WERI-Rb-1 (cell line): ENCODE measurements at places on chromosomes 3 and 15.

DNA sequence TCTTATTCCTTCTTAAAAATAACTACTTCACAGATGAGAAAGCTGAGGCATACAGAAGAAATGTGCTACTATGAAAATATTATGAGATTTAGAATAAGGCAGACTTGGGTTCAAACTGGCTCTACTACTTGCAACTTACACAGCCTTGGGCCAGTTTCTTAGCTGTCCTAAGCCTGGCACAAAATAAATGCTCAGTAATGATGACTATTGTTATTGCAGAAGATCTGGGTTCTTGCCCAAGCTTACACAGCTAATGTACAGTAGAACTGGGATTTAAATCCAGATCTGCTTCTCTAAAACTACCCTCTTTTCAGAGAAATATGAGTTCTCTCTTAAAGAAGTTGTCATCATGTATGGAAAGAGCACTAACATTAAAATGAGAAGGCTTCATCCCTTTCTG lies 228.2 kb upstream of the TPRG1 start:
- no peak for DNase-seq

- DNase-seq: no peak
Observed at GRCh38 chr15:39922462-39923092, 2.5 kb upstream of the GPR176 start.

GRCh38 chr15:85545752-85546151 lies 165.3 kb downstream of the AKAP13 start:
- no peak for DNase-seq

DNA sequence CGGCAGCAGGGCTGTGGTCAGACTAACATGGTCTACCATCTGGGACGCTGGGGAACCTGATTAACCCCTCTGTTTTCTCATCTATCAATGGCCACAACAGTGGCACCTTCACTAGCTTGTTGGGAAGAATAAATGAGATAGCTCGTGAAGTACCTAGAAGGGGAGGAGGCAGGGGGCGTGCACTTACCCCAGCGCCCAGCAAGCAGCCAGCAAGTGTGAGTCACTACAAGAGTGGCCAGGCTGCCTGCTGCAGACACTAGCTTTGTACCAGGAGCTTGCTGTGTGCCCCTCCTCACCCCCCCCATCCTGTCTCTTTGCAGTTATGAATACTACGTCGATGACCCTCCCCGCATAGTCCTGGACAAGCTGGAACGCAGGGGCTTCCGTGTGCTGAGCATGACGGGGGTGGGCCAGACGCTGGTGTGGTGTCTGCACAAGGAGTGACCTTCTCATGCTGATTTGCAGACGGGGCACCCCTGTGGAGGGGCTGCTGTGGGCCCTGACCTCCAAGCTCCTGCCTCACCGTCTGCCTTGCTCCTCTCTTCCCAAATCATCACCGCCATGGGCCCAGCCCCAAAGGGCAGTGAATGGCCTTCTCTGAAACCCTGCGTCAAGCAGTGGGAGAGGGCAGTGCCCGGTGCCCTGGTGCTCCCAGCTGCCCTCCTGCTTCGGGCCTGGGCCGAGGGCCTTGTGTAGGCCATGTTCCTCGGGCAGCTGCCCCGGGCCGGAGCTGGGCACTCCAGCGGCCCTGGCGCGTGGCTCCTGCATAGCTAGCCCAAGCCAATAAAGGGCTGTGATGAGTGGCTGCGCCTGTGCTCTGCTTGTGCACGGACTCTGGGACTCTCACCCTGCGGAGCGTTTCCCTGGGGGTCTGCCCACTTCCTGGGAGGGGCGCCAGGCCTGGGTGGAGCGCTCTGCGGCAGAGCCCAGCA lies 2.6 kb upstream of the C15orf62 start:
- no peak for DNase-seq

DNA sequence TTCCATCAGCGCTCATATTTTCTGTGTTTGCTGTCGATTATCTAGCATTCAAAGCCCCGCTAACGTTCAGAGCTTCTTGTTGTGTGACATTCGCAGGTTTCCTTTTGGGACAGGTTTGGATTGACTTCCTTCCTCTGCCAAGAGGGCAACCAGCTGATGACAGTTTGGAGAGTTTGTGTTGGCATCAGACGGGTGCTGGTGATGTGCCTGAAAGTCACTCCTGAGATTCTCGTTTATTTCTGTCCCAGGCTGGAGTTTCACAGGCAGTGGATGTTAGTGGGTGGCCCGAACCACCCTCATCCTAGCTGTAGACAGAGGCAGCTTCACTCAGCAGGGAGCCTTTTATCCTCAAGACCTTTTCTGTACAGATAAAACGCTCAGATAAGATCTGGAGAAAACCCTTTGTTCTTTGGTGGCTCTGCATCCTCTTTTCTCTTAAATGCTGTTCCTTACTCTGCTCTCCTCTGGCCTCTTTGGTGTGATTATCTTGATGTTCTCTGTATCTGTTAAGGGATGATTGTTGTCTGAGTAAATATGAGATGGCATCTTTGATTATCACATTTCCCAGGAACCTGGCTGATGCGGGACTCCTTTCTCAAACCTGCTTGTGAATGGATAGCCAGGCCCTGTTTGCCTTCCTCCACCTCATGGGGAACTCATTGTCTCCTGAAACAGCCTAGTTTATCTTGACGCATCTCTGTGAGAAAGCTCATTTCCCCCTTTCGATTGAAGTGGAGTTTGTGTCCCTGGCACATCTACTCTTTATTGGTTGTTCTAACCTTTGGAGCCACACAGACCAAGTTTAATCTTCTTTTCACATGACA lies 35.9 kb downstream of the CGNL1 start:
- no peak for DNase-seq

DNA sequence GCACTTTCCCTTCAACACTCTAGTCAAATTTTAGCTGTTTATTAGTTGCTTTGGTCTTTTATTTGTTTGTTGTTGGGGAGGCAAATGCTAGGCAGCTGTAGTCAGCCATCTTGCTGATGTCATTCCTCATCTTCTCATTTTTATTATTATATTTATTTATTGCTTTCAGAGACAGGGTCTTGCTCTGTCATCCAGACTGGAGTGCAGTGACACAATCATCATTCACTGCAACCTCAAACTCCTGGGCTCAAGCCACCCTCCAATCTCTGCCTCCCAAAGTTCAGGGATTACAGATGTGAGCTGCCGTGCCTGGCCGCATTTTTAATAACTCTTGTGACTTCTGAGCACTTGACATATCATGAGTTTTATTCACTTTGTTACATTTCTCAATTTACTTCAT lies 441.4 kb downstream of the DIPK2A start:
- no peak for DNase-seq

DNA sequence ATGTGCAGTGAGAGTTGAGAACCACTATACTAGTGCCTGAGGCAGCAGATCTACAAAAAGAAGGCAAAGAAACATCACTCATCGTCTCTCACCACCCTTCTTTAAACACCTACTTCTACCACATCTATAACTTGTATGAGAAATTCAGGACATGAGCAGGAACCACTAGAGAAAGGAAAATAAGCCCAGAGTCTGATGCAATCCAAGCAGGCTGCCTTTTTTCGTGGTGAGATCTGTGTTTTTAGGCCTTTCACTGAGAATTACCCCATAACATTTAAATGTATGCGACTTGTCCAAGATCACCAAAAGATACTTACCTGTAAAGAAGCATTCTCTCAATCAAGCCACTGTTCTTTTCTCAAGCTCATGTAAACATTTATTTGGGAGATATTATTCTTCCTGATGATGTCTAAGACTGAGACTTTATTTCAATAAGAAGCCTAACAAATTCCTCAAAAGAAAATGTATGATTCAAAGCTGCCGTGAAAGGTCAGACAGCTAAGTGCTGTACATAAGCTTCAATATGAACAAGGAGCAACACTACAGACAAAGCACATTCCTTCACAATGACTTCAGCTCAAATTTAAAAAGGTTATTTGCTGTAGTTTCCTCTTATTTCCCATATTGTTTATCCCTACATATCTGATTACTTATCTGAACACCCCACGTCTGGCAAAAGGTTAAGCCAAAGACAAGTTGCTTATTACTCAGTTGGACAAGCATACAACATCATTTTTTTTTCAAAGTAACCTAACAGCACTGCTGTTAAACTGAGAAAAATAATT lies 16.5 kb downstream of the SPICE1 start:
- no peak for DNase-seq

DNA sequence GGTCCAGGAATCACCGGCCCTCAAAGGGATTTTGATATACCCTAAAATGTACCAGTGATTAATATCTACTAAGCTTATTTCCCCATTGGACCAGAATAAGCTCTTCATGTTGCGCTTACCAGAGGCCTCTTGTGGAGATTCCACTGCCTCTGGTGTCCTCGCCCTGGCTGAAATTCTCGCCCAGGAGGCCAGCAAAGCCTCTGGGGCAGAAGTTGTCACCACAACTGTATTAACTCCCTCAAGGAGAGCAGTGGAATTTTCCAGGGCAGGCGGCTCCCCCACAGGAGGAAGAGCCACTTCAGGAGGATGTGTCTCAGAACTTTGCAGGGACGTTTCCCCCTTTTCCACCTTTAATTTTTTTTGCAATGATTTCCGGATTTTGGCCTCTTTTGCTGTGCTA lies 6.9 kb downstream of the DPPA4 start:
- DNase-seq: no peak

GRCh38 chr15:99110581-99111320 lies 5.9 kb downstream of the SYNM start:
- DNase-seq: no peak

GRCh38 chr3:65575376-65575840 lies 463.3 kb downstream of the MAGI1 start:
- no peak for DNase-seq

- DNase-seq: peak; percentile 28
Observed at GRCh38 chr3:34882764-34883163, 756.6 kb upstream of the ARPP21 start.

GRCh38 chr15:49370782-49371181 lies 52.3 kb upstream of the FGF7 start:
- DNase-seq: no peak

DNA sequence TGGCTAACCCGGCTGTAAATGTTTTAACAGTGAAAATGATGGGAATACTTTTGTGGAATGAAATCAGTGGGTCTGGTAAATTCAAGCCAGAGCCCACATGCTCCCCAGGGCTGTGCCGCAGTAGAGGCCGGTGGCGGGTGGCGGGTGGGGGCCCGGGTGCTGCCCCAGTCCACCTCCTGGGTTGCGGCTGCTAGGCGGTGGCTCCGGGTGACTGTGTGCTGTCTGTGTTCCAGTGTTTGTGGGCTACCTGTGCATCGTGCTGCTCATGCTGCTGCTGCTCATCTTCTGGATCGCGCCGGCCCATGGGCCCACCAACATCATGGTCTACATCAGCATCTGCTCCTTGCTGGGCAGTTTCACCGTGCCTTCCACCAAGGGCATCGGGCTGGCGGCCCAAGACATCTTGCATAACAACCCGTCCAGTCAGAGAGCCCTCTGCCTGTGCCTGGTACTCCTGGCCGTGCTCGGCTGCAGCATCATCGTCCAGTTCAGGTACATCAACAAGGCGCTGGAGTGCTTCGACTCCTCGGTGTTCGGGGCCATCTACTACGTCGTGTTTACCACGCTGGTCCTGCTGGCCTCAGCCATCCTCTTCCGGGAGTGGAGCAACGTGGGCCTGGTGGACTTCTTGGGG lies 14.9 kb upstream of the NIPA2 start:
- DNase-seq: no peak

GRCh38 chr3:60855250-60855649 lies 396.0 kb downstream of the FHIT start:
- DNase-seq: no peak

- DNase-seq: peak; percentile 10
Observed at GRCh38 chr3:22846566-22846965, 356.6 kb upstream of the UBE2E2 start.

- DNase-seq: no peak
Observed at GRCh38 chr3:171061749-171062148, 35.2 kb upstream of the SLC2A2 start.

- no peak for DNase-seq
Observed at GRCh38 chr3:193212844-193213243, 28.2 kb upstream of the PLAAT1 start.

DNA sequence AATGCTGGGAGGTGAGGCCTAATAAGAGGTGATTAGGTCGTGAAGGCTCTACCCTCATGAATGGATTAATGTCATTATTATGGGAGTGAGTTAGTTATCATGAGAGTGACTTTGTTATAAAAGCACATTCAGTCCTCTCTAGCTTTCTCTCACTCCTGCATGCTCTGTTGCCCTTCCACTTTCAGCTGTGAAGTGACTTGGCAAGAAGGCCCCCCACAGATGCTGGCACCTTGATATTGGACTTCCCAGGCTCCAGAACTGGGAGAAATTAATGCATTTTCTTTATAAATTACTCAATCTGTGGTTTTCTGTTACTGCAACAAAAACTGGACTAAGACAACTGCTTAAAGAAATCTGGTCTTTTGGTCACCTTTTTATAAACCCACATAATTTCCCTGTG lies 144.3 kb downstream of the FBN1 start:
- DNase-seq: no peak

GRCh38 chr15:75038231-75038630 lies 14.8 kb downstream of the PPCDC start:
- DNase-seq: no peak

- DNase-seq: no peak
Observed at GRCh38 chr3:39531665-39532064, 64.2 kb downstream of the MOBP start.

- no peak for DNase-seq
Observed at GRCh38 chr15:57418635-57419034, 42.3 kb downstream of the CGNL1 start.

DNA sequence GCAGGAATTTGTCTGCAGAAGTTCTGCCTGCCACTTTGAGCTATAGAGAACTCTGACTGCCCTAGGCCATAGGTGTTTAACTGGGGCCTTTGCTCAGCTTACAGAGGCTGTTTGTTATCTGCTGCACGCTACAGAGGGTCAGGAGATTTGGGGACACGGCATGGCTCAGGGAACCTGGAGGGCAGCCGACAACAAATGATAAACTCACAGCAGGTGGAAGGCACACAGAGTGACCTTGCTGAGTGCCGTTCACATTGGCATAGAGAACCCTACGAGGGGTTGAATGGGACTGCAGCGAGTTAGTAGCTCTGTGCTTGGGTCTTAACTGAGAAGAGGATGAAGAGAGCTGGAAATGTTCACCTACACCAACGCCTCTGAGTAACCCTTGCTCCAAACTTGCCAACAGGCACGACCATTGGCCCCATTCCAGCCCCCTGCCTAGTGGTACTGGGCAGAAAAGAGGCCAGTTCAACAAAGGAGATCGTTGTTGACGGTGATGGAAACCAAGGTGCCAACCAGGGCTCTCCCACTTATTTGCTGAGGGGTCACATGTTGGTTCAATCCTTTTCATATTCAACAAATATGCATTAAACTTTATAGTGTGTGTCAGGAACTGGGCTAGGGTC lies 301.1 kb downstream of the NTRK3 start:
- DNase-seq: no peak

- DNase-seq: no peak
Observed at GRCh38 chr3:106593381-106593780, 724.6 kb upstream of the CBLB start.

GRCh38 chr15:91845720-91846119 lies 7.8 kb upstream of the SLCO3A1 start:
- no peak for DNase-seq
